A172 (cell line): ENCODE measurements at places on chromosomes 13 and 19.

- no peak for DNase-seq
Measured at GRCh38 chr19:40493778-40494177, 27.0 kb downstream of the SPTBN4 start.

GRCh38 chr19:44745341-44745831 is 3.1 kb upstream of the BCL3 start:
- peak; percentile 85 for DNase-seq

GRCh38 chr19:48401287-48401686 is 7.8 kb downstream of the GRIN2D start:
- DNase-seq, result no peak

GRCh38 chr13:25018729-25019115 is 77.2 kb upstream of the PABPC3 start:
- no peak for DNase-seq

- DNase-seq, result peak; percentile 56
Measured at GRCh38 chr19:38975214-38975860, at the start of gene FBXO17. Gene FBXO17, minus strand, starts transcription at chr19:38975742. Its CDS starts 25,423 bp downstream, at chr19:38950319.

DNA sequence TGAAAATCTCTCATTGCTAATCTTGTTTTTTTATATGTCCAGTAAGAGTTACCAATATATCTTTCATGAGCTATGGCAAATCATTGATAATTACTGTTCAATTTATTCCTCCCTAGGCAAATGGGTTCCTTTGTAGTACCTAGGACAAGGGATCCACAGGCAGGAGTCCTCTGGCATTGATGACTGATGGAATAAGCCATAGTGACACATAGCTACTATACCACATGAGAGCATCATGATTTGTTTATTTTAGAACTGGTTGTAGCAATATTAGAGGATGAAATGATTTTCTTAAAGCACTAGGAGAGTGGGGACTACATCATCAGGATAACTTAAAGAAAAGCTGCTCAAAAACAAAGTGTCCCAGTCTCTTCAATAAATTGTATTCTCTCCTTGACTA is 21.7 kb upstream of the MAB21L1 start:
- DNase-seq, result no peak

- DNase-seq, result peak; percentile 46
Measured at GRCh38 chr13:44181931-44182330, 191.7 kb upstream of the SERP2 start.

- peak; percentile 62 for DNase-seq
Measured at GRCh38 chr19:7868671-7869452, 5.3 kb downstream of the PRR36 start.

DNA sequence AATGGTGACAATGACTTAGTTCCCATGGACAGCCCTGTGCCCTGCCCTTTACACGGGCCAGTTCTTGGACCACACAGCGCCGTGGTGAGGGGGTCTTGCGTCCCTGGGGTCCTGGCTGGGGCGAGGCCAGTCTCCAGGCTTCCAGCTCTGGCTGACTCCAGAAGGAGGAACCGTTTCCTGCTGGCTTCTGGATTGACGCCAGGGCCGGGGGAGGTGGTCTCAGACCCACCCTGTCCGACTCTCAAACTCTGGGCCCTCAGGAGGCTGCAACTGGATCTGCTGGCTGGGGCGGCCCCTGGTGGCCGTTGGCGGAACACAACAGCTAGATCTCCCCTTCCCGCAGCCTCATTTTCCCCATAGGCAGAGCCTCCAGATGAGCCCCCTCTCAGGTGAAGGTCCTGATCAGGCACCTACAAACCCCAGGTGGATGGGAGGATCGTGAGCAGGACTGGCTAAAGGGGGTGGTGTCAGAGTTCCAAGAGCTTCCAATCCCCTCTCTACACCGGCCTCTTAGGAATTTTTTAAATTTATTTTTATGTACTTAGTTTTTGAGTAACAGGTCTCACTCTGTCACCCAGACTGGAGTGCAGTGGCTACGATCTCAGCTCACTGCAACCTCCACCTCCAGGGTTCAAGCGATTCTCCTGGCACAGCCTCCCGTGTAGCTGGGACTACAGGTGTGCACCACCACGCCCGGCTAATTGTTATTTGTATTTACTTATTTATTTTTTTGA is 8.0 kb downstream of the CCDC194 start:
- DNase-seq, result peak; percentile 43

DNA sequence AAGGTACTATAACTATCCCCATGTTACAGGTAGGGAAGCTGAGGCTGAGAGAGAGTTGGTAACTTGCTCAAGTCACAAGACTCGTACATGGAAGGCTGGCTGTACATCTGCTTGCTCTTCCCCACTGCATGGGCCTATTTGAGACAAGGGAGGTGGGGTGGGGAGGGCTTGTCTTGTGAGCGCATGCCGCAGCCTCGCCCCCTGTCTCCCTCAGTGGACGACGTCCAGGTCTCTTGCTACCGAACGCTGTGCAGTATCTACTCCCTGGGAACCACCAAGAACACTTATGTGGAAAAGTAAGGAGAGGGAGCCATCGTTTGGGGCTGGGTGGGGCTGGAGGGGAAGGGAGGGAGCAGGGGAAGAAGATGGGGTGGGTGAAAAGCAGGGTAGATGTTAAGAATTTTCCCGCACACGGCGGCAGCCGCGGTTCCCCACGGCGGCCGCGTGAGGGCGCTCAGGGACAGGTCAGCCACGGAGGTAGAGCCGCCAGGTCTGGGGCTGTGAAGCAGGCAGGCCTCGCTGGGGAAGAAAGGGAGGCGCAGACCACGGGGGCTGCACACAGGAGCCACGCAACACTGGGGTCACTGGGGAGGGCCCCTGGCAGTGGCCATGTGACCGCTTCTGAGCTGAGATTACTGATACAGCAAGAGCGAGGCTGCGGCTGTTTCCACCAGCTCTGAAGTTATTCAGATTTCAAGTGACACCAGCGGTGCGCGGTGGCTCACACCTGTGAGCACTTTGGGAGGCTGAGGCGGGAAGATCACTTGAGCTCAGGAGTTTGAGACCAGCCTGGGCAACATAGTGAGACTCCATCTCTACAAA is 81.5 kb downstream of the RYR1 start:
- DNase-seq, result peak; percentile 51

DNA sequence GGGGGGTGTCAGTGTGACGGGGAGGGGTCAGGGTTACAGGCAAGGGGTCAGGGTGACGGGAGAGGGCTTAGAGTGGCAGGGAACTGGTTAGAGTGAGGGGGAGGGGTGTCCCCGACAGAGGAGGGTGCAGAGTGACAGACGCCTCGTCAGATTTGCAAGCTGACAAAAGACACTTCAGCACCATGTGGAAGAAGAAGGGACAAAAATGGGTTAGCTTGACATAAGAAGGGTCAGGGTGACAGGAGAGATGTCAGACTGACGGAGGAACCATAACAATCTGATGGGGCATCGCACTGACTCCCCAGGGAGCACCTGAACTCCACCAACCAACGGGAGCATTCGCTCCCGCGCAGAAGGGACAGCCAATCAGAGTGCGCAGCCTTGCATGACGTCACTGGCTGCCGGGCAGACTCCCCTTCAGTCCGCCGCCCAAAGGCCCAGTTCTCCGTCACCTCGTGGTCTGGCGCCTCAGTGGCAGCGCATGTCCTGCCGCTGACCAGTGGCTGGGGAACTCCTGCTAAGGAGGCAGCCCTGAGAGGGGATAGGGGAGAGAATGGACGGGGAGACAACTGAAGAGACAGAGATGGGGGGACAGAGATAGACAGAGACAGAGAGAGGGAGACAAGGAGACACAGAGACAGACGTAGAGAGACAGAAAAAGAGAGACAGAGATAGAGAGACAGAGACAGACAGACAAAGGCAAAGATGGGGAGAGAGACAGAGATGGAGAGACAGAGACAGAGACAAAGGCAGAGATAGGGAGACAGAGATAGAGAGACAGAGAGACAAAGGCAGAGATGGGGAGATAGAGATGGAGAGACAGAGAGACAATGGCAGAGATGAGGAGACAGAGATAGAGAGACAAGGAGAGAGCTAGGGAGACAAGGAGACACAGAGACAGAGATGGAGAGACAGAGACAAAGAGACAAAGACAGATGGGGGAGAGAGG is 30.2 kb downstream of the C19orf81 start:
- DNase-seq, result peak; percentile 91

GRCh38 chr13:42275506-42275905 is 3.6 kb downstream of the AKAP11 start:
- DNase-seq, result no peak

GRCh38 chr13:80884056-80884785 is 543.3 kb upstream of the SPRY2 start:
- DNase-seq, result no peak

- no peak for DNase-seq
Measured at GRCh38 chr19:15989889-15990288, 41.1 kb downstream of the OR10H4 start.

DNA sequence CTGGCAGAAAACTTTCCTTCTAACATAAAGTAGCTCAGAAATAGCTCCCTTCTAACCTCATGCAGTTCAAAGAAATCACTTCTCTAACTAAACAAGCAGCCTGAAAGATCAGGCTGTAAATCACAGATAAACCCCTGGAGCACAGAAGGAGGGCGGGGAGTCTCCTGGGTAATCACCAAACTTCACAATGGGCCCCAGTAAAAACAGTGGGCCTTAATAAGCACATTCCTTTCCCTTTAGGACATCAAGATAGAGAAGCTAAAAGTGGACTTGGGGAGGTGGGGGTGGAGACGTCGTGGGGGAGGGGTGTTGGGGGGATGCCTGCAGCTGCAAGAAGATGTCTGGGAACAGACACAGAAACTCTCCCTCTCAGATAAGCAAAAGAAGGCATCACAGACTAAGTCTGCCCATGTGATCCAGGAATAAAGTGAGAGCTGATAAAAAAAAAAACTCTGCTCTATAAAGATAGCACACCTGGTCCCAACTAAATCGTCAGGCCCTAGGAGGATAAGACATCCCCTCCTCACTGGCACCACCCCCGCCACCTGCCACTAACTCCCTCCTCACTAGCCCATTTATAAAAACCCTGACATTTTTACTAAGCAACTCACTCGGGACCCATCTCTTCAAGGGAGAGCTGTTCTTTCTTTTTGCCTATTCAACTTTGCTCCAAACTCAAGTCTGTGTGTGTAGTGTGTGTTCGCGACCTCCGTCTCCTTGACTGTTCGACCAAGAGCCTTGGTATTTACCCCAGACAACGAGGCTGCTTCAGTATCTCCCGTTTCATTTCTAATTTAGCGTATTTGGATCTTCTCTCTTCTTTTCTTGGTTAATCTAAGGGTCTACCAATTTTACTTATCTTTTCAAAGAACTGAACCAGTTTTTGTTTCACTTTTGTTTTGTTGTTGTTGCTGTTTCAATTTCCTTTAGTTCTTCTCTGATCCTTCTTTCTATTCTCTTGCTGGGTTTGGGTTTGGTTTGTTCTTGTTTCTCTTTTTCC is 31.7 kb downstream of the DNAJC15 start:
- peak; percentile 81 for DNase-seq

DNA sequence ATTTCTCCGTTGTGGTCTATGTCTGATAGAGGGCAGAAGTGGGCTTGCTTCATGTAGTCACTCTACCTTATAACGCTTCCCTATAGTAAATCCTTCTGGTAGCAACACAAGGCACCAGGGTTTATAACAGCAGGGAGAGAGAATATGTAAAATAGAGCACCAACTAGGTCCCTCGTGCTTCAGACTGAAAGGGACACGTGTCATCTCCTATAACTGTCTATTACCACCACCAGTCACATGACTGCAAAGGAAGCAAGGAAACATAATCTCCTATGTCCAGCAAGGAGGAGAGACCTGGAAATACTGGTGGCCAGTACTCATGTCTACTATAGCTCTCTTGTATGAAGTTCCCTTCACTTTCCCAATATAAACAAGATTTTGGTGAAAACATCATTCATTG is 79.2 kb downstream of the SLAIN1 start:
- no peak for DNase-seq

DNA sequence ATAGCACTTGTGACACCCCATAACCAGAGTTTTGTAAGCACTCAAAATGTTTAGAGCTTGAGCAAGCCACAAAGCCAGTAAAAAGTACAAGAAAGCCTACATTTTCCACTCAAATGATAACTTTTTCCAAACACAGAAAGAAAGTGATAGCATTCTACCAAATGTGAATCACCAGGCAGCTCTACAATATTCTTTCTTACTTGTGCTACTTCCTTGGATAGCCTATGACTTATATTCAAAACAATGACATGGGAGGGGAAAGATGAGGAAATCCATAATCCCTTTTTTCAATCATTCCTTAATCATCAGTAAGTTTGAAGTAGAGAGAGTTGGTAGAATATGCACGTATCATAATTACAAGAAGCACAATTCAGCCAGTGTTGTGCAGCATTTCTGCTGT is 650.8 kb upstream of the PCDH9 start:
- DNase-seq, result no peak

DNA sequence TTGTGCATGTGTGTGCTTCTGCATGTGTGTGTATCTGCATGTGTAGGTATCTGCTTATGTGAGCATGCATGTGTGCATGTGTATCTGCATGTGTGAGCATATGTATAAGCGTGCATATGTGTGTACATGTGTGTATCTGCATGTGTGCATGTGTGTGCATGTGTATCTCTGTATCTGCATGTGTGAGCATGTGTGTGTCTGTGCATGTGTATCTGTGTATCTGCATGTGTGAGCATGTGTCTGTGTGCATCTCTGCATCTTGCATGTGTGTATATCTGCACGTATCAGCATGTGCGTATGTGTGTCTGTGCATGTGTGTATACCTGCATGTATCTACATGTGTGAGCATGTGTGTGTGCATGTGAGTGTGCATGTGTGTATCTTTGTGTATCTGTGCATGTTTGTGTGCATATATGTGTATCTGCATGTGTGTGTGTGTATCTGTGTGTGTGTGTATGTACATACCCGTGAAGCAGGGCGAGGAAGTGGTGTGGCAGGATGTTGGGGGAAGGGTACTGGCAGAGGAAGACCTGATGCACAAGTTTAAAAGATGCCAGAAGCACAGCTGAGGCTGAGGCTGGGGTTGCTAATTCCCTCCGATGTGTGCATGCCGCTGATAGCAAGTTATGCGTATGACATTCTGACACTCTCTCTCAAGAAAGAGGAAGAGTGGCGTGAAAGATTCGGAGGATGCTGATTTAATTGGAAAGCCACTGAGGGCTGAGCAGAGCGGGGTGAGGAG is 64.2 kb downstream of the TEX29 start:
- no peak for DNase-seq

GRCh38 chr13:46667687-46668281 is 114.8 kb downstream of the LRCH1 start:
- no peak for DNase-seq

DNA sequence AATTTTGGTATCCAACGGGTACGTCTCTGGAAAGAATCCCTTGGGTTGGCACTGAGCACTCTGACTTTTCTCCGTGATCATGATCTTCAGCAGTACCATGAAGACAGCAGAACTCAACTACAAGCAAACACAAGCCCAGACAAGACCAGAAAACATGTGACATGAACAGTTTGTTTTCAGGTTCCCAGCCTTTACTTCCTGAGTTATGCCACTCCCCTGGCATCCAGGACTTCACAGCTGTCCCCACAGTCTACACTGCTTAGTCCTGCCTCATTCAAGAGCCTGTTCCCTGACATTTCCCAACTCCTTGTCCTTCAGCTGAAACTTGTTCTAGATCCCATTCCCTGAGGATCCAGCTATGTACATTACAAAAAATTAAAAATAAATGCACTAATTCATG is 4.9 kb upstream of the N4BP2L1 start:
- no peak for DNase-seq
